MG63 (cell line): ENCODE measurements at places on chromosomes 2 and 18. TPM values are rescaled to one million over a fixed set of nuclear protein-coding genes. Genes with fewer than 3 reads are reported as not detected.
A peak's percentile ranks its signal among the peaks of the same experiment; 100 is the strongest.

Gene KLHL41
- total RNA-seq, result 1.3 TPM in 1 of 2 replicates, not detected in the other

Gene PSMA8
- 0.23 TPM in 1 of 2 replicates, not detected in the other for total RNA-seq

Gene TPO
- not detected in 2 replicates for total RNA-seq

Gene PPP1R1C
- total RNA-seq, result 0.07 and 0.53 TPM in 2 replicates

GRCh38 chr2:1745171-1746023 is 1.1 kb upstream of the PXDN start:
- DNase-seq, result no peak

Gene CD8B2
- not detected in 2 replicates for total RNA-seq

Gene COBLL1
- total RNA-seq, result 0.89 and 21.0 TPM in 2 replicates

DNA sequence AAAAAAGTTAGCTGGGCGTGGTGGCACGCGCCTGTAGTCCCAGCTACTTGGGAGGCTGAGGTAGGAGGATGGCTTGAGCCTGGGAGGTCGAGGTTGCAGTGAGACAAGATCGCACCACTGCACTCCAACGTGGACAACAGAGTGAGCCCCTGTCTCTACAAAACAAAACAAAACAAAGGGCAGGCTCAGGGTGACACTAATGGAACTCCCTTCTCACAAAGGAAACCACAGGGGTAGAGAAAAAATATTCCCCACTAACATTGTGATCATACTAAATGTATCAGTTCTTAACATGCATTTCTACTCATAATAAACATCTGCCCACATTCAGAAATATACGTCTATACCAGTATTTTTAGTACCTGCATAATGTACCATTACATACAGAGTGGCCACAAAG is 21.1 kb downstream of the STAM2 start:
- no peak for DNase-seq

DNA sequence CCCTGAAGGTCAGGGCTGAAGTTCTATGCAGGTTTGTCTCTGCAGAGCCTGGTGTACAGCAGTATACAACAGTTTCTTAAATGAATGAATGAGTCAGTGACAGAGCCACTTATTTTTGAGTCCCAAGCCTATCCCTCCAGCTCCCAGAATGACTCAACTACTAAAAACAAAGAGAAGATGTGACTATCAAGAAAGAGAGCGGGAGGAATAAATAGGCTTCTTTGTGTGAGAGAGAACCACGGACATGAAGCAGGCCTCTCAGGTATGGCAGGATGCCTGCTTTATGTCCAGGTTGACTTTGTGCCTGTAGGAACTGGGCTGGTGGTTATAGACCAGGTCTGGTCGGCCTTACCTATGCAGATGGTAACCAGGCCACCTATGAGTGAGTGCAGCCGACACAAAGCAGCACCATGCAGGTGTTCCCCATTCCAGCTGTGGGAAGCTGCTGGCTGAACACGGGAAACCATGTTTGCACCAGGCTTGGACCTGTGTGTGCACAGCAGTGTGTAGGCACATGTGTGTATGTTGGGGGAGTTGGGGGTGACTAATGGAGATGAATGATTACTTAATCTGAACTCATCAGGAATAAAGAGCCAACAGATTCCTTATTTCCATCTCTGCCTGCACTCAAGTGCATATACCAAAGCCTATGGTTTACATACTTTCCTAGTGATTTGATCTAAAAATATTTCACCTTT is 171.0 kb downstream of the OSR1 start:
- DNase-seq, result no peak

Gene ACVR2A
- 4.1 and 16.9 TPM in 2 replicates for total RNA-seq

GRCh38 chr2:70703900-70704549 is 64.0 kb downstream of the ADD2 start:
- peak; percentile 59 for DNase-seq
